NCI-H226 (cell line): ENCODE measurements at places on chromosomes 12 and 14.

DNA sequence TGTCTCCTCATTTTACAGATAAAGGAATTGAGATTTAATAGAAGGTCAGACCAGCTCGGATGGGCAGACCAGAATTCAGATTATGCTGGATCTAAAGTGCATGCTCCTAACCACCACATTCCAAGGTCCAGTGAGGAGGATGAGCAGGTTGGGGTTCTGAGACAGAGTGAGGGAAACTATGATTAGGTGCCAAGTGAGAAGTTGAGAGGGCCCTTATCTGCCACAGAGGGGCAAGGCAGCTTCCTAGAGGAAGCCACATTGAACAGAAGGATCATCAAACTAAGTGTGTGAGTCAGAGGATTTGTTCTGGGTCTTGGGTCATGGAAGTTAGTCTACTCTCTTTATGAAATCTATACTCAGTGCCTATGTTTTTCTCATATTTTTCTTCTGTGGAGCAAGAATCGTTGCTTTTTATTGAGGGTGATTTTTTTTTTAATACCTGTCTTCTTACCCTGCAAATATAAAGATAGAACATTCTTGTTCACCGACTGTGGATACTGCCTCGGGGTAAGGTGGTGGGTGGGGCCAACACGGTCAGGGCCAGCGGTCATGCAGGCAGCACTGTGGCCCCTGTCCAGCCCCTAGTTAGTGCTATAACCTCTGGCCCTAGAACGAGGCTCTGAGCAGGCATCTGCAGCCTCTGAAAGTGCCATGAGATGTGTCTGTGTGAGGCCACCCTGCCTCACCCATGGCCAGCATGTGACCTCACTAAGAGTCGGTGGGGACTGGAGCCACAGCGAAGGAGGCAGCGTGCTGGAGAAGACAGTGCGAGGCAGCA, 55.6 kb upstream of the PTHLH start:
- peak; percentile 39 for DNase-seq

DNA sequence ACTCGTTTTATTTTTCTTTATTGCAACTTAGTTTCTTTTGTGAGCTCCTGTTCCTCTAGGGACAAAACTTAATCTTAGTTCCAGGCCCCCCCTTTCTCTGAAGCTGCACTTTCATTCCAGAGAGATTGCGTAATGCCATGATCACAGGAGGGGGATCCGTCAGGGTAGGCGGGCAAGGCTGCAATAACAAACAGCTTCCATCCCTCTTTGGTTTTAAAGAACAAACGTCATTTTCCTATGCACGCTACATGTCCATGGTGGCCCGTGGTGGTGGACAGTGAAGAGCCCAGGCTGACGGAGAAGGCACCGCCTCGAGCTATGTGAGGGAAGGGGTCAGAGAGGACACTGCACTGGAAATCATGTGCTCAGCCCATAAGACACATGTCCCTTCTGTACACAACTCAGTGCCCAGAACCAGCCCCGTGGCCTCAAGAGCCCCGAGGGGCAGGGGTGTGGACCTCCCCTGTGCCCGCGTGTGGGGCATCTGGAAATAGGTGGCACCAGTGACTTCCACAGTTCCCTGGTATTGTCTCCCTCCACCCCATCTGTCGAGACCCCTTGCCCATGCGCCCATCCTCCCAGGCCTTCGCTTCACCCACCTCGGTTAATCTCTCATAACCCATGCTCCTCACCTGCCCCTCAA, 161.4 kb downstream of the ADGRD1 start:
- DNase-seq: no peak

GRCh38 chr14:33542338-33543287, 408.3 kb downstream of the EGLN3 start:
- no peak for DNase-seq

- no peak for DNase-seq
These were observed 4.4 kb upstream of the C1RL start for GRCh38 chr12:7113389-7113871.

DNA sequence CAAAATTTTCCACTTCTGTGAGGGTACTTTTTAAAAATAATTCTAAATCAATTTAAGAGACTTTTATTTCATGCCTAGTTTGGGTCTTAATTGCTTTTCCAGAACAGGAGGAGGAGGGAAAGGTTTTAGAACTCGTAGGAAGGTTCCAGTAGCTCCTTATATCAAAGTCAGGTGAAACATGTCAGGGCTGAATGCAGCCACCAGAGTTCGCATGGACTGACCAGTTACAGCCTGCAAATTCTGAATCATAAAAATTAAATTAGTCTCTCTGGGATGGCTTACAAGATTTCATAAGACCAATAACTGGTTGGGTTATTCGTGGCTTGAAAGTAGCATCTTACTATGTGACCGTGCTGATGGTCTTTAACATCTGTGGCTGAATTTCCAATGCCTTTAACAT, 397 bp downstream of the BDKRB1 start:
- DNase-seq: no peak

GRCh38 chr12:72072592-72073212, 134.1 kb downstream of the TPH2 start:
- DNase-seq: peak; percentile 70
